ENCODE measurements at places on chromosomes 5 and 9.

GRCh38 chr5:172178991-172179989 is 8.7 kb downstream of the STK10 start:
- no peak for DNase-seq

DNA sequence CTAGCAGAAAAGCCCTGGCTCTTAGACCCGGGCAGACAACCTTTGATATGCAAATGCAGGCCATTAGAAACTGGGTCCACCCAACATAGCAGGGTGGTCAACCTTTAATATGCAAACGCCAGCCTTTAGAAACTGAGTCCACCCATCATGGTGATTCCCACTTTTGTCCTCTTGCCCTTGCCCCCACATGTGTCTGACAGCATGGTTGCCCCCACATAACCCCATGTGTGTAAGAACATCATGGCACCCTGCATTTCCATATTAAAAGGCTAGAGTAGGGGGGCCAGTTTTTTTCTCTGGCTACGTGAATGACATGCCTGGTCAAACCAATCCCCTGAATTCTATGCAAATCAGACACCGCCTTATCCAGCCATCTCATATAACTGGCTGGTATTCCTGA is 273.2 kb upstream of the PRDM9 start:
- no peak for DNase-seq

GRCh38 chr5:9596171-9596780 is 33.9 kb downstream of the TAS2R1 start:
- no peak for DNase-seq

- no peak for DNase-seq
These were observed 33.4 kb downstream of the CREBRF start for GRCh38 chr5:173089581-173089980.

DNA sequence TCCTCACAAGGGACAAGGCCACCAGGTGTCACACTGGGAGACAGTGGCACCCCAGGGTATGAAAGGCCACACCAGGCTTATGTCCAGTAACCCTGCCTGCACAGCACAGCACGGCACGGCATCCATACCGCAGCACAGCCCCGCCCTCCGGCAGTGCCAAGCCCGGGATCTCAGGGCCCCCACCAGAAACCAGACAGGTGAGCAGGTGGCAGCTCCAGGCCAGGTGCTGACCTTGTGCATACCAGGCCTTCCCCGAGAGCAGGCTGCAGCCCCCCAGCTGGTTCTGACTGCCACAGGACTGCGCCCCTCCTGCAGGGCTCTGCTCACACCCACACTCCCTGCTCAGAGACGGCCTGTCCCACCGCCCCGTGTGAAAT is 56.5 kb downstream of the ADAMTS2 start:
- no peak for DNase-seq

- DNase-seq, result no peak
These were observed 1.1 kb downstream of the UBTD2 start for GRCh38 chr5:172282272-172283019.

- no peak for DNase-seq
These were observed 231.8 kb upstream of the CCNG1 start for GRCh38 chr5:163205645-163206044.

GRCh38 chr5:78162253-78162862 is 132.1 kb downstream of the AP3B1 start:
- DNase-seq, result no peak

DNA sequence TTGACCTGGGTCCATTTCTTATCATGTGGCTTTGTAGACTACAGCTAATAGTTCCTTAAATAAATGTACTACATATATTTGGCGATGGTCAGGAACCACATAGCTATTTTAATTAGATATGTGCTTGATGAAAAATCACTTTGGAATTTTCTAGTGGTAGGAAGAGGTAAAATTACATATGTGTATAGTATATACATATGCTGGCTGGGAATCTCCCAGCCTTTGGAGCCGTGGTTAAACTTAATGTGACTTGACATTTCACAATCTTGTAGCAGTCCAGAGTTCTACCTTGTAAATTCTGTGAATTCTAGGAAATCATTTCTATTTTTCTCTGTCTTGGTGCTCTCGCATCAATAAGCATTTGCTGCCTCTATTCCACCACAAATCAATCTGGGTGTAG is 565.0 kb downstream of the DMRTA1 start:
- DNase-seq, result no peak

GRCh38 chr9:135797507-135798262 is 95.7 kb downstream of the KCNT1 start:
- peak; percentile 19 for DNase-seq

All from stimulated activated CD8-positive, alpha-beta memory T cell treated with anti-CD3 and anti-CD28 coated beads, Interleukin-4, amount 100 ng/mL, for 24 hours (primary cell).